ENCODE measurements at places on chromosomes 1 and 21.
A peak's percentile ranks its signal among the peaks of the same experiment; 100 is the strongest.

GRCh38 chr1:224781800-224782199, 147.7 kb upstream of the DNAH14 start:
- no peak for DNase-seq

- no peak for DNase-seq
These were observed 30.9 kb downstream of the SNAP47 start for GRCh38 chr1:227766015-227766634.

- no peak for DNase-seq
These were observed 72.3 kb downstream of the RGL1 start for GRCh38 chr1:183877053-183877720.

DNA sequence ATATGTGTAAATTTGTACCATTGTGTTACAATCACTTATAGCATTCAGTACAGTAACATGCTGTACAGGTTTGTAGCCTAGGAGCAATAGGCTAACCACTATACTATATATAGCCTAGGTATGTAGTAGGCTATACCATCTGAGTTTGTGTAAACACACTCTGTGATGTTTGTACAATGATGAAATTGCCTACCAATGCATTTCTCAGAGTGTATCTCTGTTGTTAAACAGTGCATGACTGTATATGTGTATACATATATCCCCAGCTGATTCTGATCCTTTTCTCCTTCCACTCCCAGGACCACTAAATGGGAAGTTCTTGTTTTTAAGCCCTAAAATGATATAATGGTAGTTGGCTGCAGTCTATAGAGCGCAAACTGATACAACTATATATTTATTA, 7.8 kb downstream of the GNPAT start:
- DNase-seq: no peak

DNA sequence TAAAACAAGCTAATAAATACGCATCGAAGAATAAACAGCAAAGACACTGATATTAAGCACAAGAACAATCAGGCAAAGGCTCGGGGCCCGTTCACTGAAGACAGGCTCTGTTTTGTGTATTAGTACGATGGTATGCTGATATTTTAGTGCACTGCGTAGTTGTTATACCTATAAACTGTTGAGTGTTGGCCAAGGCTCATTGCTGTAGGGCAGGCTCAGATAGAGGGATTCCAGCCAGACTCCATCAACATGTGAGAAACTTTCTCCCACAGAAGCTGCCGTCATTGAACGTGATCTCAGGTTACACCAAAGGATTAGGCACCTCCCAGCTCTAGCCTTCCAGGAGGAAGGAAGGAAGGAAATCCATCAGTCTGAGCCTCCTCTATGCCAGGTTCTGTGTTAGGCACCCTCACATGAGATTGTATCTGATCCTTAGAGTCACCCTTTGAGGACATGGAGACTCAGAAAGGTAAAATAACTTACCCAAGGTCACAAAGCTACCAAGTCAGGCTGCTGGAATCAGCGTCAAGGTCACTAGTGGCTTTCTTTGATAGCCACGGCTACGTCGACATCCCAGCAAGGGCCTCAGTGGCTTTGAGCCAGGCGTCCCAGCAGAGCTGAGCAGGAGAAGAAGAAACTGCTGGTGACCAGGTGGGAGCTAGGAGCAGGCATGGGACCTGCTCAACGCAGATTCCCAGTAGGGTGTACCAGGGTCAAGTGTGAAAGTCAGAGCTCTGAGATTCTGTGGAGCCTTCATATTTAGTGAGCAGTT, 14.8 kb downstream of the BCAR3 start:
- no peak for DNase-seq

GRCh38 chr1:89873770-89874169, 52.9 kb downstream of the LRRC8D start:
- DNase-seq: no peak

DNA sequence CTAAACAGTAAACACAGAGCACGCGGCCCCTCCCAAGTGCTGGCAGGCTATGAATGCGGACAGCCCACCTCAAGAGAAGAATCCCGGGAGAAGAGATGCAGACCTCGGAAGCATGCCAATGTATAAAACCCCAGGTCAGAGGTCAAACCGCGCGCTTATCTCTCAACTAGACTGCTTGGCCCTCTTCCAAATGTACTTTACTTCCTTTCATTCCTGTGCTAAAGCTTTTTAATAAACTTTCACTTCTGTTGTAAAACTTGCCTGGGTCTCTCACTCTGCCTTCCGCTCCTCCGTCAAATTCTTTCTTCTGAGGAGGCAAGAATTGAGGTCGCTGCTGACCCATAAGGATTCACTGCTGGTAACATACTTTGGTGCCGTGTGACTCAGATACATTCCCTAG, 216.0 kb downstream of the S1PR1 start:
- DNase-seq: no peak

DNA sequence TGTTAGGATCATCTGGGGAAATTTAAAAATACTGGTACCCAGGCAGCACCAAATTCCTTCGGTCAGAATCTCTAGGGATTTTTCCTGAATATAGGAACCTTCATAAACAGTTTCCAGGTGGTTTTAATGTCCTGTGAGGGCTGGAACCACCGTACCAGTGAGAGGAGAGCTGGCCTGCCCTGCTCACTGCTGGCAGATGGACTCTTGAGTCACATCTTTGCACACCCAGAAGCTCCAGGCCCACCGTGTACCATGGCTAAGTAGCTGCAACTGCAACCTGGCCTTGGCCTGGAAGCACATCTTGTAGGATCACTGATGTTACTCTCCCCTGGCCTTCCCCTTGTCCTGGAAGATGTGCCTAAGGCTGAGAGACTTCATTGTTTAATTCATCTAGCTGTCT, 181.5 kb downstream of the DISC1 start:
- DNase-seq: no peak

DNA sequence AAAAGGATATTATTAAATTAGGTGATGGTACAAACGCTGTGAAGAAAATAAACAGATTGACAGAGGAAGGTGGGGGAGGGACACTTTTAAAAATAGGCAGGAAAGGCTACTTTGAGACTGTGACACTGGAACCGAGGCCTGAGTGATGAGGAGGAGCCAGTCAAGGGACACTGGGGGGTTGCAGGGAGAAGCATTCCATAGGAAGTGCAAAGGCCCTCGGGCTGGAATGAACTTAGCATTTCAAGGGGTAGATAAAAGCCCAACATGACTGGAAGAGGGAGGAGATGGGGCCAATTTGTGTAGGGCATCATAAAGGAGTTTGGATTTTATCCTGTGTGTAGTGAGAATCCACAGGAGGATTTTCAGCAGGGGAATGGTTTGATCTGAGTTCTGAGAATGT, 15.9 kb downstream of the C1orf94 start:
- DNase-seq: no peak

GRCh38 chr21:46051379-46051770, 46.5 kb upstream of the COL6A2 start:
- DNase-seq: no peak

DNA sequence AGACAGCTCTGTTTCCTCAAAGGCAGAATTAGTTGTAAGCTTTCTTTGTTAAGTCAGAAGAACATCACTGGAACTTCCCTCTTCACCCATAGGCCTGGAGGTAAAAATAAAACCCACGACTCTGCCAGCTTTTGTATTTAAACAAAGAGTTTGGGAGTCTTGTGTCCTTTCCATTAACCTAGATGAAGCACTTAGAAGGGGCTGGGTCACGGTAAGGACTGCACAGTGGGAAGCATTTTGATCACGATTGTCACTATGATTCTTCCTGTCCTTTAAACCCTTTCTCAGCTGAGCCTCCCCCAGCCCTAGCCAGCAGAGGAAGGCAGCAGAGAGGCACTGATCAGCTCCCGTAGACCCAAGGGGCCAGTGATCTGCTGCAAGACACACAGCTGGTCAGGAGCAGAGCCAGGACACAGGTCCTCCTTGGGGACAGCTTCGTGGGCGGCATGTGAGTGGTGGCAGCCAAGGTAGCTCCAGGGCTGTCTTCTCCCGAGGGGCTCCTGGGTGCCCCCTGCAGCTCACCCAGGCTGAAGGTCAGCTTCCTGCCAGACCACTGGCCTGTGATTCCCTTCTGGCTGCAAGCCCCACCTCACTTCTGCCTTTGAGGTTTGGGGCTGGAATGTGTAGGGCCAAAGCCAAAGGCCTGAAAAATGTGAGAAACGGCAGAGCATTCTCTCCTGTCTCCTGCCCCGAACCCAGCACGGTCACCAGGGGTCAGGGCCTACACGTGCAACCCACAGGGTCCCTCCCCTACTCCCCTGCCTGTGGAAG, 4.0 kb upstream of the LAPTM5 start:
- peak; percentile 47 for DNase-seq

DNA sequence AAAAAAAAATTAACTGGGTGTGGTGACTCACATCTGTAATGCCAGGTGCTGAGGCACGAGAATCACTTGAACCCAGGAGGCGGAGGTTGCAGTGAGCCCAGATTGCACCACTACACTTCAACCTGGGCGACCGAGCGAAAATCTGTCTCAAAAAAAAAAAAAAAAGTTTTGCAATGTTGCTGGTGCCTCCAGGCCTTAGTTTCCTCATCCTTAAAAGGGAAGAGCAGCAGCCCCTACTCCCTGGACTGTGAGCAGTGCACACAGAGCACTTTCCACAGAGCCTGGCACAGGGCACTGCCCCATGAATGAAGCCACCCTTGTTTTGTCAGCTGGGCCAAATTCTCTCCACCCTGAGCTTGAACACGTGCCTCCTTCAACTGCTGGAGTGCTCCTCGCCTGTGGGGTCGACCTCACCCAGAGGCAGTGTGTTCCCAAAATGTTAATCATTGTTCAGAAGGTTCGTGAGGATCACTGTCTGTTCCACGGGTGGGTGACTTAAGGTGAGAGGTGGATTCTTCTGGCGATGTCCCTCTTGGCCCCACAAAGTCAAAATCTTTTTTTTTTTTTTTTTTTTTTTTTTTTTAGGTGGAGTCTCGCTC, 152.1 kb upstream of the TMEM51 start:
- DNase-seq: no peak

- DNase-seq: no peak
These were observed 53.6 kb downstream of the TESK2 start for GRCh38 chr1:45437323-45437722.

- peak; percentile 34 for DNase-seq
These were observed 849 bp downstream of the NFIA start for GRCh38 chr1:61083013-61083806.

GRCh38 chr1:24895511-24895910, 34.6 kb downstream of the RUNX3 start:
- no peak for DNase-seq

DNA sequence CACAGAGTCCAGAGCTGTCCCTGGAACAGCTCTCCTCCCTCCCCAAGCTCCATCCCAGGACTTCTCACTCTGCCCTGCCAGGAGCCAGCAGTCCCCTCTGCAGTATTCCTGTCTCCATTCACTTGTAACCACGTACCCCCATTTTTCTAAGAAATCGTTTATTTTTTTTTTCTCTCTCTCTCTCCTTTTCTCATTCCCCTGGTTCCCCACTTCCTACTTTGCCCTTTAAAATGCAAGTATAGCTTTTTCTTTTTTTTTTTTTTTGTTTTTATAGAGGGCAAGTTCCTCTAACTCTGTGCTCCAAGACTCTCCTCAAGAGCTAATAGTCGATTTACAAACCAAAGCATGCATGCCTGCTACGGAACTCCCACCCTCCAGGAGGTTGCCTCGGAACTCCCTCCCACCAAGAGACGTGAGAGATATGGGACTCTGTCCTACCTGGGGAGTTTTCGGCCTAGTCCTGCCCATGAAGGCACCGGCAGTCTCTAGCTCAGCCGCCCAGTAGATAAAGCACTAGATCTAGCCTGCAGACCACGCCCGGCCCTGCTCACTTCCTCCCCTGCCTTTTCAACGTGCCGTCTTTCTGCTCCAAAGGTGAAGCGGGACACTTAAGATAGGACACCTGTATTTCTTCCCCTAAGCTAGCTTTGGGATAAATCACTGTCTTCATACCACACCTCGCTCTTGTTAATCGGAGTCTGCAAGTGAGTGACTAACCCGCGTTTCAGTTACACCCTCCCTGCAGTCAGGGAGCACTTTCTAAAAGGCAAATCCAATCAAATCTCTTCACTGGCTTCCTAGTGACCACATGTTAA, 27.7 kb downstream of the TNFRSF9 start:
- DNase-seq: no peak

- no peak for DNase-seq
These were observed 11.8 kb upstream of the TMEM240 start for GRCh38 chr1:1552263-1552639.

- DNase-seq: peak; percentile 94
These were observed 11.1 kb upstream of the ARHGEF2 start for GRCh38 chr1:155989242-155990004.

DNA sequence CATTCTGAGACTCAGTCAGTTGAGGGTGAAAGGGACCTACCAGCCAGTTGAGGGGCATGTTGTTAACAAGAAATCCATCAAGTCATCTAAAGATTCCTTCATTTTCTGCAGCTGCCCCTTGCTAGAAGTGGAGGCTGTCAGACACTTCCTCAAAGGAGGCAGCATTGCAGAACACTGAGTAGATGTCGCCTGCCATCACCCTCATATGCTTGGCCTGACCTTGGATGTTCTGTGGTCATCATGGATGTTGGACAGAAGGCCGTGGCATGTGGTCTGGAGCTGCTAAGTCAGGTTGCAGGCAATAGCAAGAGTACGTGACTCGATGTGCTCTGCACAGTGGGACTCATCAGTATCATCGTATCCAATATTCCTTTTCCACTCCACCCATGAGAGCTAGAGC, 70.6 kb downstream of the GATAD2B start:
- DNase-seq: no peak

GRCh38 chr21:45140346-45140940, 66.1 kb downstream of the ADARB1 start:
- peak; percentile 88 for DNase-seq
